ENCODE measurements at places on chromosomes 5 and 9.

DNA sequence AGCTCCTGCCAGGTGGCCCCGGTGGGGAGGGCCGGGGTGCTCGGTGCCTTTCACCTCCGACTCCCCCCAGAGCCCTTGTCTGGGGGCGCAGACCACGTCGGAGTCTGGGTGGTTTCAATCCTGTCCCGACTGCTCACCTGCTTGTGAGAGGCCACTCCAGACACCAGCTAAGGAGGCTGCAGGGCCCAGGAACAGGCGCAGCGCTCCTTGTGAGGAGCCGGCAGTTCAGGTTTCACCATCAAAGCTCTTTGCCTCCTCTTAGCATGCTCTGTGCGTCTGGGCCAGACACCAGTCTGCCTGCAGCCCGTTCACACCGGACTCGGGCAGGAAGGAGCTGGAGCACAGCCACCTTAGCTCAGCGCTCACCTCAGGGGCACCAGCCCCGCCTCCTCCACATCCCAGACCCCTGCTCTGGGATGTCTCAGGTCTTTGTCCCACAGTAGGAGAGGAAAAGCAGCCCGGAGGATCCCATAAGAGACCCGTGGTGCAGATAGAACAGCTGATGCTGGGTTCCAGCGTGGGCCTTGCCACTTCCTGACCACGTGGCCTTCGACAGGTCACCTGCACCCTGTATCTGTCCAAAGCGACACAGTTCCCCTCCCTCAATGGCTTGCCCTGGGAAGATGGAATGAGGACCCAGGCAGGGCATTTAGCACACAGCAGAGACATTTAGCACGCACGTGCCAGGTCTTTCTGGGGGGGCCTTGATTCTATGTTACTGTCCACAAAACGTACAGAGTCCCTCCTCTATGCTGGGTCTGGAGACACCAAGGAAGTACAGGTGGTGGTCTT, 106.2 kb upstream of the LMX1B start:
- no peak for DNase-seq

DNA sequence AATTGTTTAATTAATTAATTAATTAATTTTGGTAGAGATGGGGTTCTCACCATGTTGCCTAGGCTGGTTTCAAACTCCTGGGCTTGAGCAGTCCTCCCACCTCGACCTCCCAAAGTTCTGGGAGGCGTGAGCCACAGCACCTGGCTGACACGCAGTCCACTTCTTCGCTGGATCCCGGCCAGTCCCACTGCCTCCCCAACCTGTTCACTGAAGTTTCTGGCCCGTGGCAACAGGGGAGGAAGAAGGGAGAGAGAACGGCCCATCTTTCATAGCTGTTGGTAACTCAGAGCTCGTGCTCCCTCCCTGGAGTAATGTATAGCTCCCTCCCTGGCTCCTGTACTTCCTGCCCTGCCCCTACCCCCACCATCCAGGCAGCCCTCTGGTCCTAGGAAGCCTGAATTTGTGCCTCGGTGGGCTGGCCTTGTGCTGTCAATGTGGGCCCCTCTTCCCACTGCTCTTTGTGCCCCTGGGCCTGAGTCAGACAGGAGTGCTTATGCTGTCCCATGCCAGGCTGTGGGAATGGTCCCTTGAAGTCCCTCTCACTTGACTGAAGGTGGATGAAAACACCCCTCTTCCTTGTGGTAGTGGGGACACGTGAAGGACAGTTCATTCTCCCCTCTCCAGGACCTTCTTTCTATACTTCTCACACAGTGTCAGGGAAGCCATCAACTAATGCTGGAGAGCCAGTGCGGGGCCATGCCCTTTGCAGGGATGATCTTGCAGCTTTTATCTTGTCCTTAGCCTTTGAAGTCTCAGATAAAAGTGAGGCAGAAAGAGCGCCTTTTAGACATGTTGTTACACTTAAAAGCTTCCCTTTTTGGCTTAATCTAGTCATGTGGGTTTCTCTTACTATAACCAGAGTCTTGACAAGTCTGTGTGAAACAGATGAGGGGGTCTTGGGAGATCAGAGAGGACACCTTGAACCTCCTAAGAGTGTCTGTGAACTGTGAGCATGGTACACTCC, 38.1 kb downstream of the ANGPTL2 start:
- no peak for DNase-seq

GRCh38 chr5:130102375-130102774, 198.1 kb downstream of the CHSY3 start:
- DNase-seq: no peak

- DNase-seq: no peak
Measured at GRCh38 chr5:94820488-94820887, 202.0 kb downstream of the SLF1 start.

- DNase-seq: no peak
Measured at GRCh38 chr9:136643596-136644342, 18.9 kb upstream of the EGFL7 start.

- DNase-seq: no peak
Measured at GRCh38 chr5:142293486-142293885, 31.3 kb downstream of the SPRY4 start.

DNA sequence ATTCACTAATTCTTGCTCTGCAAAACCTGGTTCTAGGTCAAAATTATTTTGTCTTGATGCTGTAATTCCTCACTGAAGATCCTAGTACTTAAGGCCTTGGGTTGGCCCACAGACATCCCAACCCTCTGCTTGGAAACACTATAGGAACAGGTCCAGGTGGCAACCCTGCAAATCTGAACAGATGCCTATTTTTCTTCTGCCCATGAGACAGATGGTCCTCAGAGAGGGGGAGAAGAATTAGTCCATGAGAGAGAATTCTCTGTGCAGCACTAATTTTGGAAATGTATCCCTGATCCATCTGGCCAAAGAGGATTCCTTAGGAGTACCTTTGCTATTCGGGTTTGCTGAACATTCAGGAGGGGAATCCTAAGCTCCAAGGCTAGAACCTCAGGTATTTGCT, 156.3 kb downstream of the ELAVL2 start:
- DNase-seq: no peak

DNA sequence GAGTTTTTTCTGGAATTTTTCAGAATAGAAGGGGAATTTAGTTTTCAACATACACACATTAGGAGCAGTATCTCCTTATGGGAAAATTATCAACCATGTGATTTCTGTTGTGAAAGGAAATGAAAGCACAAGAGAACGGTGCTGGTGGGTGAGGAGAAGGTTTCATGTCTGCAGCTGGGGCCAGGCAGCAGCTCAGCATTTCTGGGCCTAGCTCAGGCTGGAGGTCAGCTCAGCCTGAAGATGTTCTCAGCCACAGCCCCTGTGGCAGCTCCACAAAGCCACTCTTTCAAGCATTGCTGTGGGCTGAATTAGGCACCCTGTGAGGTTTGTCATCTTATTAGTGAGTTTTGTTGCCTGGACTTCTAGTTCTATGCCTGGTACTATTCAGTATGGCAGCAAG, 90.3 kb downstream of the DIRAS2 start:
- DNase-seq: no peak

- no peak for DNase-seq
Measured at GRCh38 chr9:3014178-3014577, 170.3 kb upstream of the PUM3 start.

DNA sequence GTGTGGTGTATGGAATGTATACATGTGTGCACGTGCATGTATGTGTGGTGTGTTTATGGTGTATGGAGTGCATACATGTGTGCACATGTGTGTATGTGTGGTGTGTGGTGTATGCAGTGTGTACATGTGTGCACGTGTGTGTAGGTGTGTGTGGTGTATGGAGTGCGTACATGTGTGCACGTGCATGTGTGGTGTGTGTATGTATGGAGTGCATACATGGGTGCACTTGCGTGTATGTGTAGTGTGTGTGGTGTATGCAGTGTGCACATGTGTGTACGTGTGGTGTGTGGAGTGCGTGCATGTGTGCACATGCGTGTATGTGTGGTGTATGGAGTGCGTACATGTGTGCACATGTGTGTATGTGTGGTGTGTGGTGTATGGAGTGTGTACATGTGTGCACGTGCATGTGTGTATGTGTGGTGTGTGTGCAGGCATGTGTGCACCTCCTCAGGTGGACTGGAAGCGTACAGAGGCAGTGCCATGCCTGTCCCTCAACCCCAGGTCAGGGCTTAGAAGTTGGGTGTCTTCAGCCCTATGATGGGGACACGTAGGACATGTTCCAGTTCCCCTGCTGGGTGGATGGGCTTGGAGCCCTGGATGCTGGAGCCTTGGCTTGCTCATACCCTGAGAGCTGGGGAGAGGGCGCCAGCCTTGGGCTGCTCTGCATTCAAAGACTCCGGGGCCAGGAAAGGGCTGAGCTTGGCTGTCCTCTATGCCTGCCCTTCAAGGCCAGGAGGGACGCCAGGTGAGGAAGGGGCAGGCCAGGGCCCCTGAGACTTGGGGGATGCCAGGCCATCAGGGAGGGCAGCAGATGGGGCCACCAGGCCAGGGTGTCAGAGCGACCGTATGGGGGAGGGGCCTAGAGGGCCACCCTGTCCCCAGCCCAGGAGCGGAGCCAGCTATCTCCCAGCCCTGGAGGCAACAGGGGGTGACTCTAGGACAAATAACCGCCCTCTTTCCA, 12.2 kb downstream of the MYMK start:
- no peak for DNase-seq

GRCh38 chr5:108786806-108787483, 39.2 kb downstream of the FER start:
- no peak for DNase-seq

DNA sequence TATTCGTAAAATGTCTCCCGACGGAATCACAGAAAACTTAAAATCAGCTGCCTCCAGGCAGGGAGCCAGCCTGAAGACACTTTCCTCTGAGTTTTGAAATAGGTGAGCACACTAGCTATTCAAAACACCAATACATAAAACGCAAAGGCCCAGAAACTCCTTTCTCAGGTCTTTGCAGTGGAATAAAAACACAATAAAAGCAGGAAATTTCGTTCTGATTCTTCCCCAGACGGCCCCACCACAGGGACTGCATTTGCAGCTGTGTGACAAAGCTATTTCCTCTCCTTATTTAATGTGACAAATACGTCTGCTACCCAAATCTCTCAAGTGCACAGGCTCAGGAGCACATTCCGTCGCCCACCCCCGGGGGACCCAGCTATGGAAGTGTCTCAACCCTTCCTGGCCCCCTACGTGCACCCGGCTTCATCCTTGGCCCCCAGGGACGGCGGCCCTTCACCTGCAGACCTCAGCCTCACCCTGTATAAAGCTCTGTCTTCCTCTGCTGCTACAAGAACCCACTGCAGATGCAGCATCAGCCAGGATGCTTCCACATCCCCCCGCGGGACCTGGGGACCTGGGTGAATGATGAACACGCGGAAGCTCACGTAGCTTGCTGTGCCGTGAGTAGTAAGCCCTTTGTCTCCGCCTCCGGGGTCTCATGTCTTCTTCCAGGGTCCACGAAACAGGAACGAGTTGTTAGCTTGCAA, 24.9 kb downstream of the AHRR start:
- no peak for DNase-seq

DNA sequence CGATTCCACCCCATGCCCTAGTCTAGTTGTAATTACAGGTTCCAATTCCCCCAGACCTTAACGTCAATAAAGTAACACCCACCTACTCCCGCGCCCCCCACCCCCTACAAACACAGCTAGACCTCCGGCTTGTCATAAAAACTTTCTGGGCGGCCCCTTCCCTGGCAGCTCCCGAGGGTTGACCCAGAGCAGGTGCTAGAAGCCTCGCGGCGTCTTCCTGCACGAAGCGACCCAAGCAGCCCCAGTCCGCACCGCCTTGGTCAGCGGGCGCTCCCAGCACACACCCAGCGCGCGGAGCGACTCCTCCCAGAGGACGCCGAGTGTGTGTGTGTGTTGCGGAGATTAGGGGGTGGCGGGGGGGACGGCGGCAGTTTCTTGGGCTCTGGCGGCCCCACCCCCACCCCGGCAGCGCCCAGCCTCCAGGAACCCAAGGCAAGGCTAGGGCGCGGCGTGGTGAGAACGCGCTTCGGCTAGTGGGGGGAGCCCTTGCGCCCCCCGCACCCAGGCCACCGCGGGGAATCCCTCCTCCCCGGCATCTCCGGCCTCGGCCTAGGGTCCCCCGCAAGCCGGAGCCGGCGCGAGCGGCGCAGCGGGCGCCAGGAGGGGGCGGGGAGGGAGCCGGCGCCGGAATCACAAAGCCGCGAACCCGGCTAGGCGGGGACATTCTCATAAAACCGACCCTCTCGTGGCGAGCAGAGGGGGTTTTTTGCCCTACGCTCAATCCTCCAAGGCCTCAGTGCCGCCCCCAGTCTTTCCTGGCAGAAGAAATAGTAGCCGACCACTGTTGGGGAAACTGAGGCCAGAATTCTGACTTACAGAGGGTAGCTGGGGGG, 2.2 kb downstream of the PCDH1 start:
- DNase-seq: no peak

GRCh38 chr9:136257381-136258298, 12.0 kb upstream of the QSOX2 start:
- no peak for DNase-seq

DNA sequence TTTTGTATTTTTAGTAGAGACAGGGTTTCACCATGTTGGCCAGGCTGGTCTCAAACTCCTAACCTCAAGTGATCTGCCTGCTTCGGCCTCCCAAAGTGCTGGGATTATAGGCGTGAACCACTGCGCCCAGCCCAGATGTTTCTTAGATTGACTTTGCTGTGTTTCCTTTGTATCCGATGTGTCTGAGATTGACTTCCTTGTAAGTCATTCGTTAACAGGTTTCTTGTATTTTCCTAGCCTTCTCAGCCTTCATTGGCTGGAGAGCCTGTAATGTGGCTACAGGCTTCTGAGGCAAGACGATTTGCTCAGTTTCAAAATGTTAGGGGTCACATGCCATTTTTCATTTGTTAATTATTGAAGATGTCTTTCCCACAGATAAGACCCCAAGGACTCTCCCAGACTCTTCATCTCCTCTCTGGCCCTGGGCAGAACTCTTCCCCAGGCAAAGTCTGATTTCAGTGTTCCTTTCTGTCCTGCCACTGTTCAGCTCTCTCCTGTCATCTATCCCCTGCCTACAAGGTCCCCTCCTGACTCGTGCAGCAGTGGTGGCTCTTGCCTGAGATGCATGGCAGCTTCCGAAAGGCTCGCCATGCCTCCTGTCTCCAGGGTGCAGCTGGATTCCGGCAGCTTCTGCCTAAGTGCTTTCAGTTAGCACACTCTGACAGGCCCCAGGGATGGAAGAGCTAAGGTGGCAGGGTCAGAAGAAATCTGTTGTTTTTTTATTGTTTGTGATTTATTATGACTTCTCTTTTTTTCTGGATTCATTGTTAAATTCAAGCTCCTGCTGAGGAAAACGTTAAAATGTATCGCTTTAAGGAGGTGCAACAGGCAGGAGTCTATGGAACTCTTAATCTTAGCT, 206.4 kb downstream of the AOPEP start:
- no peak for DNase-seq

DNA sequence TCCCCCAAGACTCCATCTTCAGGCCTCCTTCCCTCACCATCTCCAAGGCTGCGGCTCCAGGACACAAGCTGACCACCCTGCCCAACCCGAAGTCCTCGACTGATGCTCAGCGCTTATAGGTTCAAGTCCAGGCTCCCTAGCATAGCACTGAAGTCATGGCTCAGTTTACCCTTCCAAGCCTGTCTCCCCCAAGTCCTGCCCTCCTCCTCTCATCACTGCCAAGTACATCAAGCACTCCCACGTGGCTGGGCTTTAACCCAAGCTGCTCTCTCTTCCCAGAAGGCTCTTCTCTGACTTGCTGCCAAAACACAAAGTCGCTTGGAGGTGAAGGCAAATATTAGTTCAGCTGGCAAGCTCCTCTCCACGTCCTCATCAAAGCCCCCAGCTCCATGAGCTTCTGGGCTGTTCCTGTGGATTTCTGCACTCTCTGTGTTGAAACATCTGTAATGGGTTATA, 22.1 kb upstream of the MARCHF6 start:
- DNase-seq: no peak

Measured in activated naive CD4-positive, alpha-beta T cell treated with anti-CD3 and anti-CD28 coated beads, Interleukin-2, amount 50 U/mL, for 16 hours (primary cell).